Fibroblast of skin of left biceps (primary cell): ENCODE measurements at places on chromosomes 2 and 18.

- DNase-seq, result no peak
Measured at GRCh38 chr18:79624356-79625170, 55.0 kb upstream of the CTDP1 start.

DNA sequence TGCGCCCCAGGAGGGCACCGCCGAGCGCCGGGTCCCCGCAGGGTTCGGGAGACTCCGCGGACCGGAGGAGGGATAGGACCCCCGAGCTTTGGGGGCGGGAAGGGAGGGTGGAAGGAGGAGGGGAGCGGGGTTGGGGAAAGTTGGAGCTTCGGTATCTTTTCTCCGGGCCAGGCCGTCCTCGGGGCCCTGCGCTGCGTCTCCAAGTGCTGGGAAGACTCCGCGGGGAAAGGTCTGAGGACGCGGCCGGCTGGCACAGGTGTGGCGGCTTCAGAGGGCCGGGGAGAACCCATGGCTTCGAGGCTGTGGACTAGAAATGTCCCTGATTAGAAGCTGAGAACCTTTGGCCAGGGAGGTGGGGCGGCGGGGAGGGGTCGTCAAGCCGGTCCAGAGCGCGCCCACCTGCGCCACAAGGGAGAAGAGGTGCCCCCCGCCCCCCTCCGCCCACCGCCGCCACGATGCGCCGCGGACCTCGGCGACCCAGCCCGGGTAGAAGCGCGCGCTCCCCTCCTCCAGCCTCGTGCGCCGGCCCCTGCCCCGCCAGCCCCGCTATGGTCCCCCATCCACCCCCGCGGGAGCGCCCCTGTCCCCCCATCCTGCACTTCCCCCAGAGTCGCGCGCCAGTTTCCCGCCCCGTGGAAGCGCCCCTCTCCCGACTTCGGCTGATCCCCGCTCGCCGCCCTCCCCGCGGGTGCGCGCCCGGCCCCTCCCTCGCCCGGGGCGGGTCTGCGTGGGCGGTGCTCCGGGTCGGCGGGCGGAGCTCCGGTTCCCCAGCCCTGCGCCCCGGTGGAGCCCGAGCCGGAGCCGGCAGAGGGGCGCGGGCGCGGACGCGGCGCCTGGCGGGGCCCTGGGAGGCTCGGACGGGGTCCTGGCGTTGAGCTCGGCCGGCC, at the start of gene SNTG2:
Gene SNTG2, plus strand, starts transcription at position 770 of the 887 bp plus-strand sequence. CDS start 148 bp downstream, outside the sequence.
- no peak for DNase-seq

- no peak for DNase-seq
Measured at GRCh38 chr2:208033701-208034502, 8.6 kb upstream of the PLEKHM3 start.

- no peak for DNase-seq
Measured at GRCh38 chr18:68467329-68467728, 247.6 kb downstream of the TMX3 start.

DNA sequence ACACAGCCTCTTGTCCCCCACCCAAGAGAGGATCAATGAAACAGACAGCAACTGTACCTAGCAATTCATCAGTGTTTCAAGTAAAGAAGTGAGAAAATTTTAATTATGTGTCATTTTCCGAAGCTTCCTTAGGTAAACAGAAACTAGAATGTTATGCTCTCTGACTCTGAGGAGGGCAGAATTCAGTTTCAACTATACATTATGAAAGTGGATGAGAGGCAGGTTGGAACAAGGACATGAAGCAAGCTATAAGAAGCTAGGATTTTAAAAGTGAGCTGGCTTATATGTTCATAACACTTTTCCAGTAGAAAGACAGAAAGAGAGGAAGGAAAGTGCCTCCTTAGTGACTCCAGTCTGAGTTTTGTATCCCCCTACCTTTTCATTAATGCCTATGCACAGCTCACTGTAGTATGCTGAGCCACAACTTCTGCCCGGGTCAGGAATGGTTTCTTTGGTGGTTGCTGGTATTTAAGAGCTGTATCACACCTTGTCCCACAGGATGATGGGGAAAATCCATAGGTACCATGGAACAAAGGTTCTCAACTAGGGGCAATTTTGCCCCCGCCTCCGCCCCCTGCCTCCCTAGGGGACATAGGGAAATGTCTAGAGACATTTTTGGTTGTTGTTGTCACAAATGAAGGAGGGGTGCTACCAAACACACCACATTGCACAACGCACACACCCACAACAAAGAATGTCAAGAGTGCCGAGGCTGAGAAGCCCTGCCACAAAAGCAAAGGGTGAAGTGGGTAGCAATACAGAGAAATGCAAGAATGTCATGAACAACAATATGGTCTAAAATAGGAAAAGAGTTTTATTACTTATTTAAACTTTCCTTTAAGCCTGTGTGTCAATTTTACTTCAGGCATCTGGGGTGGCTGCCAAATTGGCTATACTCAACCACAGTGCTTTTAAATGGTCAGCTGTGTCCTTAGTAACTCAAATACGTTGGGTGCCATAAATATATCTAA, 161.0 kb upstream of the ZFP36L2 start:
- DNase-seq, result no peak

DNA sequence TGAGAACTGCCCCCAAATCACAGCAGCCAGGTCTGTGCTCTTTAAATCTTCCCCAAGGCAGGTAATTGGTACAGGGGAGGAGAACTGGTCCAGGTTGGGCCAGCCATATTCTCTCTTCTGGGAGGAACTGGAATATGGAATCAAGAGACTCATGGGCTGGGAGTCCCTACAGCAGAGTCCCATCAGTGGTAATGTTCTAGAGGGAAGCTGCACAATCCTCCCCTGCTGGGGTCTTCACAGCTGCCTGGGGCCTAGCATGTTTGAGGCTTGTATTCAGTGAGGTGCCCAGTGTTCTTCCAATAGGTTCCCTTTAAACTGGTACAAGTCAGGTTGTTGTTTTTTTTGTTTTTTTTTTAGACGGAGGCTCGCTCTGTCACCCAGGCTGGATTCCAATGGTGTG, 21.1 kb upstream of the EGR4 start:
- DNase-seq, result no peak

- DNase-seq, result no peak
Measured at GRCh38 chr2:239225371-239225851, 175.4 kb downstream of the HDAC4 start.

DNA sequence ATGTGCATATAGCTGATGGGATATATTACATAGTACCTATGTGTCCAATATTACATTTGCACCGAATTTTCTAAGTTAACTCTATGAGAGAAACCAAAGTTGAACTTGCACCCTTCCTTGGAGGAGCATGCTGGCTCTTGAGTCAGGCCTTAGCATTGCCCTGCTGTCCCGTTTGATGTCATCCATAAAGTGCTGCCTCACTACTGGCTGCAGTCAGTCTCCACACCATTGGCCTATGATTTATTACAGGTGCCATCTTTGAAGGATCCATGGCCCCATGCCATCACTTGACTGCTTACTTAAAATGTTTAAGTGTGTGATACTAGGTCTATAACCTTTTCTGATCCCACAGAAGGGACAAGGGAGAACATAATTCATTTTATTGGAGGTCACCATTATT, 249.3 kb upstream of the RBBP8 start:
- no peak for DNase-seq

- no peak for DNase-seq
Measured at GRCh38 chr2:240444464-240444863, 9.0 kb downstream of the GPC1 start.

GRCh38 chr2:214035091-214035852, 375.6 kb upstream of the VWC2L start:
- no peak for DNase-seq

- DNase-seq, result no peak
Measured at GRCh38 chr2:199739413-199740110, 111.4 kb downstream of the FTCDNL1 start.

- DNase-seq, result no peak
Measured at GRCh38 chr2:143085125-143085784, 44.0 kb upstream of the ARHGAP15 start.

GRCh38 chr2:181253438-181253837, 203.7 kb upstream of the ITGA4 start:
- DNase-seq, result no peak

DNA sequence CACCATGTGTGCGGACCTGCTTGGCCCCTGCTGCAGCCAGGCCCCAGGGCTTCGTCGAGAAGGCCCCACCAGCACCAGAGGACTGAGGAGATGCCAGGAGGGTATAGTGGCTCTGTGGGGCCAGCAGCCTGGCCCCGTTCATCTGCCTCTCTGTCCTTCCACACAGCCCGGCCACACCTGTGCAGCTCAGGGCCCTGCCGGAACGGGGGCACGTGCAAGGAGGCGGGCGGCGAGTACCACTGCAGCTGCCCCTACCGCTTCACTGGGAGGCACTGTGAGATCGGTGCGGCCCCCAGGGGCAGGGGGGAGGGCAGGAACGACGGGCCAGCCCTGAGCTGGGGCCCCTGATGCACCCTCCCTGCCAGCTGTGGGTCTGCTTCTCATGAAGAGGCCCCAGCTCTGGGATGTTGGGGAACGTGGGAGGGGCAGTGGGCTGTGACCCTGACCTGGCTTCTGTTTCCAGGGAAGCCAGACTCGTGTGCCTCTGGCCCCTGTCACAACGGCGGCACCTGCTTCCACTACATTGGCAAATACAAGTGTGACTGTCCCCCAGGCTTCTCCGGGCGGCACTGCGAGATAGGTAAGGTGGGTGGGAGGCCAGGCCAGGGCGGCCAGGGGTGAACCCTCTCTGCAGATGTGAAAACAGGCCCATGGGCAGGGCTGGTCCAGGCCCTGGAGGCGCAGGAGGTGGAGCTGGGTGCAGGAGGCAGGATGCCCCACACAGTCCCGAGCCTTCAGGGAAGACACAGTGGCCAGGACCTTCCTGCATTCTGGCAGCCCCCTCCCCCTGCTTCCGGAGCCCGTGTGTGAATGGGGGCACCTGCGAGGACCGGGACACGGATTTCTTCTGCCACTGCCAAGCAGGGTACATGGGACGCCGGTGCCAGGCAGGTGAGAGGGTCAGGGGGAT, 50.3 kb downstream of the MTERF4 start:
- no peak for DNase-seq

- DNase-seq, result no peak
Measured at GRCh38 chr2:235820571-235820970, 326.7 kb downstream of the AGAP1 start.

GRCh38 chr2:170371231-170371998, 193.5 kb downstream of the MYO3B start:
- no peak for DNase-seq

DNA sequence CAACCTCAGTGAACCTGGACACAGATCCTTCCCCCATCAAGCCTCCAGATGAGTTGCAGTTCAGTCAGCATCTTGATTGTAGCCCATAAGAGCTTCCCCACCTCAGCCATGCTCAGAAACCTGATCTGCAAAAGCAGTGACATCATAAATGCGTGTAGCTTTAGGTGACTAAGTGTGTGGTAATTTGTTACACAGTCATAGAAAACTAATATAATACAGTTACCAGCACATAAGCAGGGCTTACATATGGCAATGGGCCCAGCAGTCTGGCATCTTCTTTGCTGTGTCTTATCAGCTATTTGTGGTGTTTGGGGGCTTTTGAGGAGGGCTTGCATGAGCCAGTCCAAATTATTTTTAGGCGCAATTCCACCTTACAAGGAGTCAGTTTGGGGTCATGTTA, 807.0 kb downstream of the SLC4A3 start:
- DNase-seq, result peak; percentile 12

- no peak for DNase-seq
Measured at GRCh38 chr18:58886864-58887612, 22.4 kb downstream of the ZNF532 start.

DNA sequence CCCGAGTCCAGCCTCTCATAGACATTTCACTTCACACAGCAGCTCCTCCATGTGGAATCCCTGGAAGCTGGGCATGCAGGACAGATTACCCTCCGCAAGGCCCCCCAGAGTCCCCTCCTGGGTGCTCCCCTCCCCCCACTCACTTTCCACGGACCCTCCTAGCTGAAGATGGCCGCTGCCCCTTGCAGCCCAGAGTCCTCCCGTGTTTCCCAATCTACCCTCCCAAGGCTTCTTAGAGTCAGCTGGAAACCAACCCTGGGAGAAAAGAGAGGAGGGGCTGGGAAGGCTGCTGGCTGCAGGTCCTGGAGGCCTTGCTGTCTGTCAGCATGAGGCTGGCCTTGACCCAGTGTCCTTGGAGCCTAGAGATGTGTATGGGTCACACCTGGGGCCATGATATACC, 49.0 kb upstream of the HAAO start:
- DNase-seq, result no peak

- DNase-seq, result no peak
Measured at GRCh38 chr2:23002234-23002633, 382.7 kb upstream of the KLHL29 start.

DNA sequence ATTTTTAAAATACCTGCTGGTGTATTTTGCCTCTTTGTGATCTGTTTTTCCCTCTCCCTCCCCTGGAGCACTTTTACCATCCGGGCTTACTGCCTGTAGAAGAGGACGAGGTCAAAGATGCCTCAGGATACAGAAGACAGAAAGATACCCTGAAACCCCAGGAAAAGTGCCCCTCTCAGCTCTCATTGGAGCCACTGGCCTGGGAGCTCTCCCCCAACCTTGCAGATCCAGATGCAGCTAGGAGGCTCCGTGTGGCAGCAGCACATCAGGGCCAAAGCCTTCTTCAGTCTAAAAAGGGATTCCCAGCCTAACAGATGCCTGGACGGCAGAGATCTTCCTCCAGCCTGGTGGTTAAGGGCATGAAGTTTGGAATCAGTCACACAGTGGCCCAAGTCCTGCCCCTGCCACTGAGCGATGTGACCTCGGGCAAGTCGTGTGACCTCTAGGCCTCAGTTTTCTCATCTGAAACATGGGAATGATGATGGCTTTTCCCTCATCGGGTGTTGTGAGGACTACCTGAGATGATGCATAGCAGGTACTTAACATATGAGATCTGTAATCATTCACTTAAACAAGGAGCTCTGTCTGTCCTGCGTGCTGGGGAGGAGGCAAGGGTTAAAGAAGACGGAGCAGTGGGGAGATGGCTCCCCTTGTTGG, 239.4 kb downstream of the DYSF start:
- DNase-seq, result no peak

DNA sequence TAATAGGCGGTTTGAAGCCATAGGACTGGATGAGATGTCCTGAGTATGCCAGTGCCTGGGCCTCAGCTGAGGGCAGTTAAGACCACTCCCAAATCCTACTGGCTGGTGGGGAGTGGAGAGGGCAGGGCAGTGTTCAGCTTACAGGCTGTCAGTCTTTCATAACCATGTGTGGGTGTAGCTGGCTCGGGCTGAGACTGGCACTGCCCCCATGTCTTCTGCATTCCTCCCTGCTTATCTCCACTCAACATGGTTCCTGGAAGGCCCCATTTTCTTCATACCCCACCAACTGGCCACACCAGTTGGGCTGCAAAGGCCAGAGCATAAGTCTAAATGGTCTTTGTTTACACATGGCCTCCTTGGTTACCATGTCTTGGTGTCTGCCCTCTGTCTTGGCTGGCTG, 17.2 kb upstream of the IL37 start:
- DNase-seq, result no peak

- no peak for DNase-seq
Measured at GRCh38 chr2:209985874-209986273, 16.6 kb upstream of the RPE start.

GRCh38 chr2:105329561-105330495, at the start of gene TGFBRAP1:
Gene TGFBRAP1, minus strand, starts transcription at chr2:105329735. Its CDS starts 21,434 bp downstream, at chr2:105308301.
- peak; percentile 14 for DNase-seq

DNA sequence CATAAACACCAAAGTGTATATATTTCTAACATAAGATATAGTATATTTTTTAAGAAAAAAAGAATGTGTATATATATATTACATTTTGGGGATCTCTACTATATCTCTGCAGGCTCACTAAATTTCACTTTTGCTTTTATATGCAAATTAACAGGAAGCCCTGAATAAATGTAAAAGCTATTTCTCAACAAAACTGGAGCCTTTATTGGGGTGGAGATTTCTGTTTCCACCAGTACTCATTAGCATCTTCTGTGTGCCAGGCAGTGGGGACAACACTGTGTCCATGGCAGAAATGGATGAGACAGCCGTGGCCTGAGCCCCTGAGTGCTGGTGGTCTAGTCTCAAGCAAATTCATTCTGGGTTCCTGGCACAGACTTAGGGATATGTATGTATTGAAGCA, 41.3 kb downstream of the C18orf63 start:
- DNase-seq, result no peak
